Right hindlimb (tissue), 1 donor: ENCODE measurements at places on chromosomes 3 and 15.

DNA sequence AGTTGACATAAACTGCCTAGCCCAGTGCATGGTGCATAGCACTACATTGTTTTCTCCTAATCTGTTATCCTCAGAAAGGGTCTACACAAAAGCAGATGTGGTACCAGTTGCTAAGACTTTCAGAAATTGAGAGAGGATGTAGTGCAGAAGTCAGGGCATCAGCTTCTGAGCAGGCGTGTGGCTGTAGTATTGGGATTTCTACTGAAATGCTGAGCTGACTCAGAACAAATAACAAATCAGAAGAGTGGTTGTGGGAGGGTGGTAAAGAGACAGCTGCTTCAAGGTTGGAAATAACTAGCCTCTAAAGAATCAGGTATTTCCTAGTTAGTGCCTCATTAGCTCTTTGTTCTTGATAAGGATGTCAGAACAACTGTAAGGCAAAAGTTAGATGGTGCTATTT lies 161.3 kb downstream of the AKAP13 start:
- no peak for DNase-seq

DNA sequence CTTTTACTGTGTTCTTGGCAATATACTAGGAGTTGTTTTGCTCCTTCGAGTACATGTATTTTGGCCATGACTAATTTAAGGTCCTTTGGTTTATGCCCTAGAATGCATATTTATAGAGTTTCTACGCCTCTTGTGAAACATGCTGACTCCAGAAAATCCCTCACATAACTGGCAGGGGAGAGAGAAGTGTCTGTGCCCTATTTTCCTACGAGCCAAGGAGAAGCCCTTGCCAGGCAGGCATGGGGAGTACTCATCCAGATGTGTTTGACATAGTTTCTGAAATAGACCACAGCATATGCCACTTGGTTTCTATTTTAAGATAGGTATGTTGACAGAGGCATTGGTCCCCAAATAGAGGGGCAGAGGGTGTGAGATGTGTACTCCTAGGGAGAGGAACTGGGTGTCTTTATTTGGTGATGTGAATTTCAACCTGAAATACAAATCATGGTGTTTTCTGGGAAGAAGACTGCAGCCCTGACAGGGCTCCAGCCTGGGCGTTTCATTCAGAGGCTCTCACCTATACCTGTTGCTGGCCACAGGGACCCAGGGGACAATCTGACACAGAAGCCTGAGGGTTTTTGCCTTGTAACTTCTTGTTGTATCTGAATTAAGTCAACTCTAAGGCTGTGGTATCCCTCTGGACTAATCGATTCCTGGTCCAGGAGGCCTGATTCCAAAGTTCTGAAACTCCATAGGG lies 267.8 kb upstream of the C2CD4B start:
- DNase-seq: no peak

- DNase-seq: no peak
Measured at GRCh38 chr3:115227461-115227860, 80.4 kb upstream of the ZBTB20 start.

DNA sequence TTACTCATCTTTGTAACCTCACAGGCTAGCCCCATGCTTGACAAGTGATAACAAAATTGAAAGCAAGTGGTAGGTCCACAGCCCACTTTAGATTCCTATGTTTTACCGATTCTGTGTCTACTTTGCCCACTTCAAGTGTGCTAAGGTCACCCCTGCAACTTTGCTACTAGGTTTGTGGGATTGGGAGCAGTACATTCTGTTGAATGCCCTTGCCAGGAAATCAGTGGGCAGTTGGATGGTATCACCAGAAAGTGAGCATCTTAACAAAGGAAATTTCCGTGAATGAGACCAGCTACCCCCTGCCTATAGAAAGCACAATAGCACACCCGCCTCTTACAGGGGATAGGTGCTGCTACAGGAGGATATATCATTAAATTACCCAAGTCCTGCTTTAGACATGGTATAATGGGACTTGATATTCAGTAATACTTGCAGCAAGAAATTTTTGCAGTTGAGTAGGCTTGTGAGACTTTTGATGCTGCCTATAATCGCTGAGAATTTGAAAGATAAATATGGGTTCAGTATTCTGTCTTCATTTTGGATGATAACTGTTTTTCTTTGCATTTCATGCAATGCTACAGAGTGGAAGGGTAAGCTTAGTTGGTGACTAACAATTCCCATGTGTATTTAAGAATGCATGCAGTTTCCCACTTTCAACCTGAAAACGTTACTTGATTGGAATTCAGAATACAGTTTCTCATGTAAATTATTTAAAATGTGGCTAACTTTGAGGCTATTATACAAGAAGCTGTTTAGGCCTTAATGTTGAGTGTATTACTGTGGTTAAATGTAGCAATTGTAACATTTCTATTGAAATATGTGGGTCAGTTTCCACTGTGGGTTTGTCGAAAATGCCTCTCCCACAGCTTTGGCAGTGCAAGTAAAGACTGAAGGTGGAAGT lies 9.5 kb downstream of the EBLN2 start:
- DNase-seq: no peak

- DNase-seq: no peak
Measured at GRCh38 chr15:89450076-89451006, 46.0 kb downstream of the RHCG start.

DNA sequence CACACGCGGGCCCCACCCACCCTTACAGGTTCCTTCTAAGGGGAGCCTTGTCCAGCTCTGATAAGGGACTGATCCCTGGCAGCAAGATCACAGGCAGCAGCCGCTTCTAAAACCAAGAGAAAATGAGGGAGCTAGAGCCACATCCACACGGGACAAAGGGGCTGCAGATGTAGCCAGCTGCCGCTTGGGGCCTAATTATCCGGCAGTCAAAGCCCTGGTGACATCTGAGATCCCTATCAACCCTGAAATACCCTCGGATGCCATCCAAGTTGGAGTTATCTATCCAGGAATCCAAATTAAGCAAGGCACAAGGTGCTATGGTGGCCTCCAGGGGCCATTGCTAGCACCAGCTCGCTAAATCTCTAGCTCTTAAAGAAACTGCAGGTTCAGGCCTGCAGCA lies 248.3 kb downstream of the VPS13C start:
- no peak for DNase-seq

DNA sequence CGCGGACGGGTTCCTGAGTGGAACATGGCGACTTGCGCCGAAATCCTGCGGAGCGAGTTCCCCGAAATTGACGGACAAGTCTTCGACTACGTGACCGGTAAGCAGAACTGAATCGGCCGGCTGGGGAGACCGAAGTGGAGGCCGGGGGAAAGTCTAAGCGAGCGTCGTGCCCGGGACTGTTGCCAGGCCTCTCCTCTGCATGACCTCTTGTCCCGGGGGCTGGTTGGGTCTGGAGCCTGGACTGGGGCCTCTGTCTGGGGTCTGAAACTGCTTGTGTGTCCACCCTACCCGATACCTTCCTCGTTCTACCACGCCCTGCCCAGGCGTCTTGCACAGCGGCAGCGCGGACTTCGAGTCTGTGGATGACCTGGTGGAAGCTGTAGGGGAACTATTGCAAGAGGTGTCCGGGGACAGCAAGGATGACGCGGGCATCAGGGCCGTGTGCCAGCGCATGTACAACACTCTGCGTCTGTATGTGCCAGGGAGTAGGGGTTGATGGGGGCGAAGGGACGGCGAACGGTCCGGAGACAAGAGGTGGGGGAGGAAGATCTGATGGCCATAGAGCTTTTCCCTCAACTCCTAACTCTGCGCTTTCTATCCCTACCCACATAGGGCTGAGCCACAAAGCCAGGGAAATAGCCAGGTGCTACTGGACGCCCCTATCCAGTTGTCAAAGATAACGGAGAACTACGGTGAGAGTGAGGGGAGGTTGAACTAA lies at the start of gene ABCF3:
Gene ABCF3 (plus strand): TSS at position 16 of the 718 bp plus-strand sequence. CDS start 9 bp downstream, at position 25.
- no peak for DNase-seq

DNA sequence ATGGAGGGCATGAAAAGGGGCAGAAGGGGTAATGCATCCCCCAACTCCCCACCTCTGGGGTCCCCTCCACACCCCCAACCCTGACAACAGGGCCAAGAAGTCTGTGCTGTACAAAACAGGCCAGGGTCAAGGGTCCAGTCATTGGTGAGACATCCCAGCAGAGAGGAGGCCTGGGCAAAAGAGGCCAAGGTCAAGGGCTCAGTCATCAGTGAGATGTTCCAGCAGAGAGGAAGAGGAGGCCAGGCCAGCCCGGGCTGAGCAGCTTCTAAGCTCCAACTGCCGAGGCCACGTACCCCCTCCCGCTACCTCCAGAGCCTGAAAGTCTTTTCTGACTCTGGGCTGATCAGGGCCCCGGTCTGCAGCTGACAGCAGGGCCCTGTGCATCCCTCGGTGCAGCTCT lies 52.4 kb downstream of the LHFPL4 start:
- no peak for DNase-seq

GRCh38 chr15:85831415-85832113 lies 36.8 kb upstream of the KLHL25 start:
- peak; percentile 77 for DNase-seq

DNA sequence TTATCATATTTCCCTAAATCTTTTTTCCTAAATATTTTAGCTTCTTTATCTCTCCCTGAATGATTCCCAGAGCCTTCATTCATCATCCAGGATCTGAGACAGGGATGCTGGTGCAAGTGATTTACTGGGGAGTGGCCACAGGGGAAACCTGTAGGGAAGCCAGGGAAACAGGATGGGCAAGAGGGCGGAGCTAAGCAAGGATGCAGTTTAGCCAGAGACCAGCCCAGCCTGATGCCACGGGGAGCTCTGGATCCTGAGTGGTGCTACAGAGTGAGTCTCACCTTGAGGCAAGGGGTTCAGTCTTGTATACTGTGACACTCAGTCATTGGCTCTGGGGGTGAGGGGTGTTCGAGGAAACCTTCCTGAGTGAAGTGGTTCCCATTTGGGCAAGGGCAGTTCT lies 39.7 kb upstream of the LRRFIP2 start:
- DNase-seq: no peak
